K562 (cell line): ENCODE measurements at places on chromosomes 1 and 21.
A peak's percentile ranks its signal among the peaks of the same experiment; 100 is the strongest.

GRCh38 chr1:153238527-153238926 lies 21.0 kb upstream of the LORICRIN start:
- peak; percentile 15 for DNase-seq
- no peaks in the 10 kb centered on the region for H3K27me3 ChIP-seq
- no peaks in the 10 kb centered on the region for H3K36me3 ChIP-seq
- H3K27ac ChIP-seq, result no peak overlapping the region
- H3K4me1 ChIP-seq, result no peaks in the 10 kb centered on the region; the same call in 1 of the 2 replicates

DNA sequence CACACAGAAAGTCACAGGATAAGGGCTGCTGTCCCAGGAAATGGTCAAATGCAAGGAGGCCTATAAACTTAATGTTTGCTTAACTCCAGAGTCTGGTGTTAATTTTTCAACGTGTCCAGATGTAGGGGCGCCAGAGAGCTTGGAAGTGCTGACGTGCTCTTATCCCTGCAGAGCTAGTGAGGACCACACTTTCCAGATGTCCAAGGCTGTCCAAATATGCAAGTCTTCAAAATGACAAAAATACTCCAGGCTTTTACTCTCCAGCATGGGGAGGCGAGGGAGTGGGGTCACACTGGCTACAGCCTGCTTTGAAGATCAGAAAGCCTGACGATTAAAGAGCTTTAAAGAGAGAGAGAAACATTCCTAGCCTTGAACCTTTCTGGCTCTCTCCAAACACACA lies 57.6 kb downstream of the ABCA4 start:
- no peaks in the 10 kb centered on the region for H3K4me1 ChIP-seq
- no peak overlapping the region for H3K27ac ChIP-seq
- no peak overlapping the region for H3K4me3 ChIP-seq
- no peaks in the 10 kb centered on the region for H3K36me3 ChIP-seq
- peaks cover 10% of the 10 kb centered on the region for H3K27me3 ChIP-seq

- H3K4me3 ChIP-seq, result 0 out of 2 replicates have a peak overlapping the region, but pooled peaks have one; percentile 3
- peaks cover 12% of the 10 kb centered on the region for H3K4me1 ChIP-seq
- no peak overlapping the region for H3K27ac ChIP-seq
- no peaks in the 10 kb centered on the region for H3K36me3 ChIP-seq
Observed at GRCh38 chr1:32612189-32612881, 38.0 kb downstream of the ZBTB8OS start.

DNA sequence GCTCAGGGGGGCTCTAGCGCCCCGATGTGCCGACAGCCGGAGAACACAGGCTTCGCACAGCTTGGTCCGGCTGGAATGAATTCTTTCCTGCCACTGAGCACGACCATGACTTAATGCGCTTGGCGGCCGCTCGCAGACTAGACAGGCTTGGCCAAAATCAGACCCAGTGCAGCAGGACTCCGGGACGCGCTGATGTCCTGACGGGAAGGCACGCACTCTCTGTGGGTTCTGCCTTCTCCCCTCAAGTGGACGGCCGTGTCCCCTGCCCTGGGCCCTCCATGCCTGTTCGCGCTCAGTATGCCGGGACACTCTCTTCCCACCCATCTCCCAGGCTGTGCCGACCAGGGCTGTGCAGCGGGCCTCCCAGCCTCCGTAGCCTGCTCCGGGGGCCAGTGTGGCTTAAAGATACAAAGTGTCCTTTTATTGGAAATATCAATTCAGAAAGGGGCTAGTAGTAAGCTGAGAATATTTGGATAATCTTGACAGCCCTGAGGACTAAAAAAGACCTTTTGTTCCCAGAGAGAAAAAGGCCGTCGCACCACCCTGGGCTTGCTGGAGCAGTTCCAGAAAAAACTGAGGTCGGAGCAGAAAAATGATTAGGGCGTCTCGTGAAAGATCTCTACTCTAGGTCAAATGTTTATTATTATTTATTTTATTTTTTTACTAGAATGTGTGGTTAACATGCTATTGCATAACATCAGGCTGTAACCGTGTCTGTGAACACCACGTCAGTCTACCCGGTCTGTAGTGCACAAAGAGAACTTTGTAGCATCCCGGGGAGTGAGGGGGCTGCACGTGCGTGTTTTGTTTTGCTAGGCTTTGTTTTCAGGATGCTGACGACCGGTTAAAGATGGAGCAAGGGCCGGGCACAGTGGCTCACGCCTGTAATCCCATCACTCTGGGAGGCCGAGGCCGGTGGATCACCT lies 88.1 kb upstream of the ARHGEF16 start:
- H3K27me3 ChIP-seq, result peaks cover 54% of the 10 kb centered on the region
- no peaks in the 10 kb centered on the region for H3K4me1 ChIP-seq
- H3K36me3 ChIP-seq, result no peaks in the 10 kb centered on the region
- no peak for DNase-seq

- DNase-seq, result no peak
- peaks cover 14% of the 10 kb centered on the region; the same call in 2 of the 3 replicates for H3K36me3 ChIP-seq
- no peak overlapping the region for H3K4me3 ChIP-seq
- peaks cover 66% of the 10 kb centered on the region for H3K4me1 ChIP-seq
- H3K27ac ChIP-seq, result peak overlapping the region; percentile 17; the same call in 2 of the 3 replicates
- no peaks in the 10 kb centered on the region for H3K27me3 ChIP-seq
Observed at GRCh38 chr21:44870748-44871495, 2.6 kb downstream of the PTTG1IP start.
